ENCODE measurements at places on chromosomes 4 and X.
A peak's percentile ranks its signal among the peaks of the same experiment; 100 is the strongest.

- DNase-seq: no peak
Measured at GRCh38 chrX:13069771-13070416, 25.5 kb upstream of the FAM9C start.

DNA sequence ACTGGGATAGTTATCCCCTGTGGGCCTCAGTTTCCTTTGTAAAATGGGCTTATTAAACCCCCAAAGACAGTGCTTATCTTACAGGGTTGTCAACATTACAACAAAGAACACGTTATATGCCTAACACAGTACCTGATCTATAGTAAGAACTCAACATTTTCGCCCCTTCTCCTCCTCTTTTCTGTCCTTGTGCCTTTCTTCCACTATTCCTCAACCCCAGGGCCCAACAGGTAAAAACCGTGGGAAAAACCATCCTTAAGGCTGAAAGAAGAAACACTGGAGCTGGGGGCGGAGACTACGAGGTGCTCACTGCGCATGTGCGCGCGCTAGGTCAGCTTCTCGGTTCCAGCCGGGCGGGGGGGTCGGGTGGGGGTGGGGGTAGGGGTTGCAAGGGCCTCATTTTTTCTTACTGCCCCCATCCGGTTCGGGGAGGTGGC is 426 bp upstream of the XIAP start:
- DNase-seq: no peak

DNA sequence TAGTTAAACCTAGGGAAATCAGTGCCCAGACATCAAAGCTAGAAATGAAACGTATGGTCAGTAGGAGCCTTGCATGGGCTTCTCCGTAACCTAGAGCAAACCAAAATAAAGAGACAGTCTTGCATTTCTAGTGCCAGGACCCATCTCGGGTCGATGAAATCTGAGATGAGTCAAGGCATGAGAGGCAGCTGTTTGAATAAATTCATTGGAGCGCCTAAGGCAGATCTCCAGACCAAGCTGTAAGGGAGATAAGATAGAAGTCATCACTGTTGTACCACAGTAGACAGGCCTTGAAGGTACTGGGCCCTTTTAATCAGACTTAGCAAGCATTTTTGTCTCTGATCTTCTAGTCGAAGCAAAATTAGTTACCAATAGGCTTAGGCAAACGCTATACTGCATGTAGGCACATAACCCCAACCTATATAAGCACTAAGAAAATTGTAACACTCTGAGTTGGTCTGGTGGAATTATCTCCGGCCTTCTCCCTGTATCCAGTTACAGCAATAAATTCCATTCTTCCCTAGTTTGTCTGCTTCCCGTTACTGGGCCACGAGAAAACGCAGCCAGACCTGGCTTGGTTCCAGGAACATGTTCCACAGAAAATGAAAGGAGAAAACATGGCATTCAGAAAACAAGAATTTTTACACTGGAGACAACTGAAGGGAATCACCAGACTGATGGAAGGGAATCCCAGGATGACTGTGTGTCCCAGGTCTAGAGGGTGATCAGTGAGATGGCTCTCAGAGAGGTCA is 21.1 kb upstream of the PAPSS1 start:
- DNase-seq: no peak

DNA sequence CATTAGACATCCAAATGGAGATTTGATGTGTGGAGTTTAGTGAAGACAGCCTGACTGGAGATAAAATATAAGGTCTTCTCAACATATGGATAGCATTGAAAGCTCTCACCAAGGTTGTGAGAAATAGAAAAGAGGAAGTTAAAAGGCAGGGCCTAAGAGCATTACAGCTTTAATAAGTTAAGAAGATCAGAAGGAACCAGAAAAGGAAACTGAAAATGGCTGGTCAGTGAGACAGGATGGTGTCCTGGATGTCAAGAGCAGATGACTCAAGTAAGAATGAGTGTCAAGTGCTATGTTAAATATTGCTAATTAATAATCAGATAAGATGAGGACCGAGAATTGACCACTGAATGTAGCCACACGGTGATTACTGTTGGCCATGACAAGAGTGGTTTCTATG is 642.9 kb downstream of the STPG2 start:
- peak; percentile 0 for DNase-seq

DNA sequence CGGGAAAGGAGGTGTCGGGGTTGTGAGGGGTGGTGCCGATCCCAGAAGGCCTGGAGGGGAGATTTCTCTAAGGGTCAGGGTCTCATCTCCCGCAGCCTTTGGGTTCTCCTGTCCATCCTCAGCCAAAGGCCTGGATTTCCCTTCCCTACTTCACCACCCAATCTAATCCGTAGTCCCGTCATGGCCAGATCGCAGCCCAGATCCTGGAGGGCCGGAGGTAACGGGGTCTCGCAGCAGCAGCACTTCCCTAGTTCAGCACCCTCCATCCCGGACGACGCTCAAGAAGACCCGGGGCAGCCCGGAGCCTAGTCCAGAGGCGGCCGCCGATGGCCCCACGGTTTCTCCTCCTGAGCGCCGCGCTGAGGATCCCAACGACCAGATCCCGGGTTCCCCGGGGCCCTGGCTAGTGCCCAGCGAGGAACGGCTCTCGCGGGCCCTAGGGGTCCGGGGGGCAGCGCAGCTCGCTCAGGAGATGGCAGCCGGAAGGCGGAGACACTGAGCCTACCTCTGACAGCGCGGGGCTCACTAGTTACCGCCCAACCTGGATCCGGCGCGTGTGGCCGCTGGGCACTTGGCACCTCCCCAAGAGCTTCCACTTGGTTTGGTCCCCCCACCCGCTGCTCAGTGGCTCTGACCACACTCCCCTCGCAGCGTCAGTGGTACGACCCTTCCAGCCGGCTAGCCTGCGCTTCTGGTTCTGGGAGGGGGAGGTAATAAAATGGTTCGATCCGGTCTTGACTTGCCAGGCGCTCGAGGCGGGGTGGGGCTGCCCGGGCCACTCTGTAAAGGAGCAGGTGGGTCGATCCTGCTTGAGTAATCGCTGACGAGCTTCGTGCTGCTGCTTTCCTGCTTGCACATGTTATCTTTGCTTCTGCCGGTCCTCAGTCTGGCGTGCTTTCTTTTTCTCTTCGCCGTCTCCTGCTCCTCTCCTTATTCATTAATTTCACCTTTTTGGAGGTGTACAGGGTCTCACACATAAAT is 3.6 kb downstream of the MAGIX start:
- no peak for DNase-seq

GRCh38 chrX:25144043-25144940 is 128.5 kb upstream of the ARX start:
- no peak for DNase-seq

GRCh38 chr4:41070516-41071281 is 143.6 kb downstream of the APBB2 start:
- no peak for DNase-seq

- DNase-seq: peak; percentile 22
Measured at GRCh38 chr4:16443504-16444088, 217.3 kb upstream of the TAPT1 start.

- DNase-seq: no peak
Measured at GRCh38 chr4:96887857-96888256, 1048.0 kb downstream of the PDHA2 start.

DNA sequence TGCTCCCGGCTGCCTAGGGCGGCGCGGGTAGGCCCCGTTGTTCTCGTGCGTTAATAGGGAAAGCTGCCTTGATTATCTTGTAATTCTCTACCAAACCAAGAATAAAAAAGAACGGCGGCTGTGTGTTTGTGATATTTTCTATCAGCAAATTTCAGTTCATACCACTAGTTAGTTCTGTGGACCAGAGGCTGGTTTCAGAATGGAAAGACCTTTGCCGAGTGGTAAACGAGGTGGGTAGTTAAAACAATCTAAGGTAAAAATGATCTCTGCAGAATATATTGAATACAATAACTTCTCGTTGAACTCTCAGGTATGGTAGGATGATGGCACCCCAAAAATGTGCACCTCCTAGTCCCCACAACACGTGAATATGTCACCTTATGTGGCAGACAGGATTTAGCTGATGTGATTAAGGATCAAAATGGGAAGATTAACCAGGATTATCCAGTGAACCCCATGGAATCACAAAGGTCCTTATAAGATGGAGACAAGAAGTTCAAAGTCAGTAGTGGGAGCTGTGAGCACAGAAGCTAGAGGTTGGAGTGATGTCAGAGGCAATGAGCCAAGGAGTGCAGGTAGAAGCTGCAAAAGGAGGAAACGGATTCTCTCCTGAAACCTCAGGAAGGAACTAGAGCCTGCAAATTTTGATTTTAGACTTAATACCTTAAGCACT is 574 bp upstream of the CFAP97 start:
- DNase-seq: no peak

DNA sequence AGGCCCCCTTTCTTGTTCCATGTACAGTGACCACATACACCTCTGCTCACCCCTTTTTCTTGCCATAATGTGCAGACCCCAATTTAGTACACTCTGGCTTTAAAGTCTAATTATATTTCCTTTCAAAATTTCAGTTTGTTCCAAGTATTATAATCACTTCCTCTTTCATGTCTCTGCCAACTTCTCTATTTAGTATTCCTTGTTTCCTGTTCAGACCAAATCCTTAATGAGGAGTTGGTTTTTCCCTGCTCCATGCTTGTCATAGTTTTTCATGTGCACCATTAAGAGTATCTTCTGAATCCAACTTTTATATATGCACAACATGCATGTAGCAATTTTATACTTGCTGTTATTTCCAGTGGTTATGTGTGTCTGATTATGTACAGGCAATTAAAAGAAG is 32.3 kb downstream of the USP53 start:
- DNase-seq: no peak

- DNase-seq: no peak
Measured at GRCh38 chr4:164606478-164606877, 147.5 kb upstream of the SMIM31 start.

GRCh38 chr4:41681054-41681453 is 67.5 kb downstream of the PHOX2B start:
- no peak for DNase-seq

GRCh38 chrX:102593367-102593766 is 5.9 kb upstream of the ARMCX5 start:
- no peak for DNase-seq

DNA sequence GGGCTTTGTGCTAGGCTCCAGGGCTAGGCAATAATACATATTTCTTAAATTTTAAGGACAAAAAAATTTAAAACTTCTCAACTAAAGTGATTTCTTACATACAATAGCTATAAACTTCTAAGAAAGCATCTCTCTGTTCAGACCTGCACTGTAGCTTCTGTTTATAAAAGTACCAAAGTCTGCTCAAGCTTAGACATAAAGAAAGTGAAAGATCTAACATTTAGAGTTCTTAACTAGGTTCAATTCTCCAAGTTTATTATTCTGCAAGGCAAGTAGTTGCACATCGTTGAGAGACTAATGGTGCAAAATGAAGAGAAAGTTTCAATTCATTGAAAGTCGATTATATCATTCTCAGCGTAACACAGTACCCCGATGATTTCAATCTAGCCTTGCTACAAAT is 857.4 kb upstream of the HTR2C start:
- DNase-seq: no peak

- no peak for DNase-seq
Measured at GRCh38 chr4:37268319-37268718, 23.8 kb downstream of the NWD2 start.

DNA sequence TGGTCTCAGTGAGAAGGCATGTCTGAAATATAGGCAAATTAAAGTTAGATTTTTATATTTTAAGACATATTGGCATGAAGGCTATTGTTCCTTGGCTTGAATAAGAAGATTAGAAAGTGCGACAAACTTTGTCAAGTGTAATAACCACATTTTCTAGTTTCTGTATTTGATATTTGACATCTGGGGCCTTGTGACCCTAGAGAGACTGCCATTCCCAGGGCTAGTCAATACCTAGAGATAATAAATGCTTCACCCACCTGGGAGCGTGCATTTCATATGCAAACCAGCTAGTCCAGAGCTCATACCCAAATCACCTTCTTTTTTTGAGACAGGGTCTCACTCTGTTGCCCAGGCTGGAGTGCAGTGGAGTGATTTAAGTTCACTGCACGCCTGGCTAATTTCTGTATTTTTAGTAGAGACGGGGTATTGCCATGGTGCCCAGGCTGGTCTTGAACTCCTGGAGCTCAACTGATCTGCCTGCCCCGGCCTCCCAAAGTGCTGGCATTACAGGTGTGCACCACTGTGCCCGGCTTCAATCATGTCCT is 62.6 kb downstream of the COQ2 start:
- no peak for DNase-seq

- DNase-seq: no peak
Measured at GRCh38 chrX:65596270-65597034, 61.9 kb upstream of the LAS1L start.

DNA sequence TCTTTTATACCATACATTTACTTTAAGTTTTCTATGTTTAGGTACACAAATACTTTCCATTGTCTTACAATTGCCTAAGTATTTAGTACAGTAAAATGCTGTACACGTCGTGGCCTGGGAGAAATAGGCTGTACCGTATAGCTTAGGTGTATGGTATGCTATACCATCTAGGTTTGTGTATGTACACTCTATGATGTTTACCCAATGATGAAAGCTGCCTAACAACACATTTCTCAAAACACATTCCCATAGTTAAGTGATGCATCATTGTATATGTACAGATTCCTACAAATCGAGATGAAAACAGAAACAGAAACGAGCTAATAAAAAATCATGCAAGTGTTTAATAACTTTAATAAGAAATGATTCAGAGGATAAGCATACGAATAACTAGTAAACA is 51.6 kb downstream of the SPANXA2 start:
- DNase-seq: no peak

DNA sequence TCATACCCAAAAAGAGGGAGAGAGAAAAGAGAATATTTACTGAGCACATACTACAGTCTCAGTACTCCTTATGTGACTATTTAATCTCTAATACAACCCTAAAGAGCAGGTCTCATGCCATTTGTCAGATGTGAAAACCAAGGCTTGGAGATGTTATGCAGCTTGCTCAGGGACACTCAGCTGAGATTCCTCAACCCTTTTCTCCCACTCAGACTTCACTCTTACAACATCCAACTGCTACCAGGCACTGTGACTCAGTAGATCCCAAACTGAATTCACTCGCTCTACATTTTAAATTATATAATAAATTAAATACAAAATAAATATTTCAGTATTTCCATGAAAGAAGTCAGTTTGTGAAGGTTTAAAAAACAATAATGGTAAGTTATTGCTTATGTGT is 53.7 kb downstream of the TSPAN5 start:
- DNase-seq: no peak
